GM12891 (cell line): ENCODE measurements at places on chromosomes 13 and 19.
A peak's percentile ranks its signal among the peaks of the same experiment; 100 is the strongest.

DNA sequence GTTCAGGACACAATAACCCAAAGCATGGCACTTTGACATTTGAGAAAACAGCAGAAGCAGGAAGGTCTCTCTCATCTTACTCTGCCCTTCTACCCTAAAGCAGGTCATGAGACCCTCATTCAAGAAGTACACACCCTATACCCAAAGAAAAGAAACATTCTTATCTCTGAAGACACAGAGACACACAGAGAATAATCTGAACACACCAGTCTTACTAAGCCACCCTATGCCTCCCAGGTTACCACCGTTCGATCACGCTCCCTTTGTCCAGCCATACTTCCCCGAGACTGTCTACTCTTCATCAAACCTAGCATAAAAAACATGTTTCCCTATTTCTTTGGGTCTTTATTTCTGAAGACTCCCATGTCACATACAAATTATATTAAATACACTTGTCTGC is 66.5 kb upstream of the ANKRD10 start:
- DNase-seq, result no peak

DNA sequence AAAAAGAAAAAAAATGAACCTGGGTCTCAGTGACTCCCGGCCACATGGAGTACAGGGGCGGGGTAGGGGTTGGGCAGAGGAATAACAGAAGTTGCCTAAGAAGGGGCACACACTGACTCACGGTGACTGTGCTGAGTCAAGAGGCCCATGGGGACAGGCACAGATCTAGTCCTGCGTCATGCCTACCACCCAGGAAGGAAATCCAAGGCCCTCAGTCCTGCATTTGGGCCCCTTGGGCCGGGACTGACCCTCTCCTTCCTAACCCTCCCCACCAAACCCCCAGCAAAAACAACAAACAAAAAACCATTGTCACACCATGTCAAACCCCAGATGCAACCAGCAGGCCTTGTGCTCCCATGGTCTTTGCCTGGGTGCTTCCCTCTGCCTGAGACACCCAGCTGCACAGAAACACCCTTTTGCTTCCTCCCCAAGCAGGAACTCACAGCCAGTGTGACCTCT is 9.6 kb upstream of the NOTCH3 start:
- no peak for DNase-seq

DNA sequence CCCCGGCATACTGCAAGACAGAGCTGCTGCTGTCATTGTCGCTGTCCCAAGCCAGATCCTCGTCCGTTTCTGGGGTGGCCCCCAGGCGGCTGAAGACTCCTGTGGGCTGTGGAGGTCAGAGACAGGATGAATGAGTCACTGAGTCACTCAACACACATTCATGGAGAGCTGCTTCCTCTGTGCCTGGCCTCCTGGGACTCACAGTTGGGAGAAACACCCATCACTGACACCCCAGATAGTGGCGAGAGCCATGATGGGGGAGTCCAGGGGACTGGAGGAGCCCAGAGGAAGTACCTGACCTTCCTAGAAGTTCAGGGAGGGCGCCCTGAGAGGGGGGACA is 26.0 kb downstream of the C19orf47 start:
- no peak for DNase-seq

- no peak for DNase-seq
Observed at GRCh38 chr13:102132777-102133295, 269.0 kb downstream of the FGF14 start.

DNA sequence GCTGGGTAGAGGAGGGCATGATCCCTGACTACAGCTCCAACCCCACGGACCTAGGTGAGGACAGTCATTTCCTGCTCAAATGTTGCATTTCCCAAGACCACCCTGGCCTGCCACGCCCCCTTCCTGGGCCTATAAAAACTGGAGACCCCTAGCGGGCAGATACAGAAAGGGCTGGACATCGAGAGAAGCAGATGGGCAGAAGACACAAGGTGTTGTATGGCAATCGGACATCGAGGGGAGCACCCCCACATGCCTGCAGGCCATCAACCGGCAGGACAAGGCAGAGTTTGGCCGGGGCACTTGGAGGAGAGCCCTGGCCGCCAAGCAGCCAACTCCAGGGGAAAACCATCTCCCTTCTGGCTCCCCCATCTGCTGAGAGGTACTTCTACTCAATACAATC is 746.4 kb downstream of the PCDH9 start:
- no peak for DNase-seq

- DNase-seq, result no peak
Observed at GRCh38 chr19:18299654-18300053, 18.2 kb upstream of the JUND start.

GRCh38 chr13:105363261-105364190 is 1171.9 kb downstream of the EFNB2 start:
- no peak for DNase-seq

DNA sequence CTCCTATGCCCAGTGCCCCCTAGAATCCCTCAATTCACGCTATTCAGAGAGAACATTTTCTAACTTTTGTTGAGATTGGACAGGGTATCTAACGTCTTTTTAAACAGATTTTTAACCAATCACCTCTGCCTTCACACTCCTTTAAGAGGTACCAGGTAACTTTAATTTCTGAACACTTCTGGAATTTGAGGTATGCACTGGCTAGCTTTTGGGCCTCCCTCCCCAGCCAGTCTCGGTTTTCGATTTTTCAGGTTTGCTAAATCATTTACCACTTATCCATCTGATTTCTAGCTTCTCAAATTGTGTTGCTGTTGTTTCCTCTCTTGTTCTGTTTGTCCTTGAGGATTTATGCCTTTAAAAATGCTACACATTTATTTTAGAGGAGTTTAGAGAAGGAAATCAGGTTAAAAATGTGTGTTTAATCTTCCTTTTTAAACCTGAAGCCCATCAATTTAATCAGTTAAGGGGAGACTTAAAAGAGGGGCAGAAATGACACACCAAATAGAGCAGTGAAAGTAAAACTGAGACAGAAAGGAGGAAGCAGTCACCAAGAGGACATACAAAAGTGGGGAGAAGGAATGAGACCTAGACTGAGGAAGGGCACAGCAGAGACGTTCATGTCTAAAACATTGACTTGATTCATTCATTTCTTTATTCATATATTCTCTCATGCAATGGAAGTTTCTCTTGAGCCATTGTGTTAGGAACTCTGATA is 139.6 kb upstream of the HTR2A start:
- DNase-seq, result no peak

GRCh38 chr19:15288146-15288963 is 44.0 kb downstream of the BRD4 start:
- no peak for DNase-seq

- peak; percentile 68 for DNase-seq
Observed at GRCh38 chr19:43618921-43619261, 538 bp downstream of the ZNF428 start.

DNA sequence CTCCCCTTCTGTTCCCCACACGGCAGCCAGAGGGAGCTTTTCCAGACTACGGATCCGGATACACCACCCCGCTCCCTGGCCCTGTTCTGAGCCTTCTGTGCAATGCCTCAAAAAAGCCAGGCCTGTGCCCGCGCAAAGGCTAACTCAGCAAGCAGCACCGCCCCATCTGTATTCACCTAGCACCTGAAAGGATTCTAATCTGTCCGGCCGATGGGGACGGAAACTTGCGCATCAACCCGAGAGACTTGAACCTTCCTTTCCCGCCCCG is 589 bp downstream of the ZBTB45 start:
- DNase-seq, result no peak

DNA sequence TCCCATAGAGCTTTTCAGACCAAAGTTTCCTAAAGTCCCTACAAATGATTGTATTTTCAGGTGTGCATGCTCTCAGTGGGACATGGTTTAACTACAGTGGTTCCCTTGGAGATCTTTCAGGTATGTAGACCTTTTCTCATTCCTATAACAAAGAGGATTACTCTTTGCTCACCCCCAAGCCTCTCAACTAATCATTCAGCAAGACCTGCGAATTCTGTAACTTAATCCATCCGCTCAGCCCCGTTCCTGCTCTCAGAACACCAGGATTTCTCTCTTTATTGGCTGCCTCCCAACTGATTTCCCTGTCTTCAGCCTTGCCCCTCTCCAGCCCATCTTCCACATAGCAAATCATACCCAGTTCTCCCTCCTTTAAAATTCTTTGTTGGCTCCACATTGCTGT is 253.6 kb downstream of the MTUS2 start:
- DNase-seq, result no peak

GRCh38 chr13:67087527-67087926 is 142.6 kb downstream of the PCDH9 start:
- no peak for DNase-seq

- DNase-seq, result no peak
Observed at GRCh38 chr19:33505823-33506222, 15.8 kb downstream of the PEPD start.

- DNase-seq, result peak; percentile 73
Observed at GRCh38 chr19:13588957-13589833, 82.9 kb upstream of the CACNA1A start.

GRCh38 chr19:38942471-38943181 is 11.9 kb downstream of the MRPS12 start:
- no peak for DNase-seq

- peak; percentile 95 for DNase-seq
Observed at GRCh38 chr19:39445196-39446111, at the start of gene SUPT5H. TSS of gene SUPT5H (plus strand) at chr19:39445582. CDS start at chr19:39445891, 309 bp downstream.

- no peak for DNase-seq
Observed at GRCh38 chr13:34869696-34870095, 72.4 kb upstream of the NBEA start.

GRCh38 chr13:53343361-53343744 is 314.7 kb downstream of the OLFM4 start:
- DNase-seq, result no peak

- no peak for DNase-seq
Observed at GRCh38 chr19:459724-460511, 915 bp downstream of the SHC2 start.

DNA sequence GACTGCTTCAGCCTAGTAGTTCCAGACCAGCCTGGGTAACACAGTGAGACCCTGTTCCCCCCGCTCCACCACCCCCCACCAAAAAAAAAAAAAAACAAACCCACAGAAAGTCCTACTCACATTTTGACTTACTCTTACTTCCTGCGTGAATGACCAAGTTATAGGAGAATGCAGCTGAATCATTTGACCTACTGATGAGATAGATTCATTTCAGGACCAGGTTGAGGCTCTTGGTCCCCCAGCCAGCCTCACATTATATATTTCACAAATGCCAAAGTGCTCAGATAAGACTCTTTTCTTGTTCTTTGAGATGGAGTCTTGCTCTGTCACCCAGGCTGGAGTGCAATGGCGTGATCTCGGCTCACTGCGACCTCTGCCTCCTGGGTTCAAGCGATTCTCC is 70.2 kb downstream of the KLF5 start:
- DNase-seq, result no peak

DNA sequence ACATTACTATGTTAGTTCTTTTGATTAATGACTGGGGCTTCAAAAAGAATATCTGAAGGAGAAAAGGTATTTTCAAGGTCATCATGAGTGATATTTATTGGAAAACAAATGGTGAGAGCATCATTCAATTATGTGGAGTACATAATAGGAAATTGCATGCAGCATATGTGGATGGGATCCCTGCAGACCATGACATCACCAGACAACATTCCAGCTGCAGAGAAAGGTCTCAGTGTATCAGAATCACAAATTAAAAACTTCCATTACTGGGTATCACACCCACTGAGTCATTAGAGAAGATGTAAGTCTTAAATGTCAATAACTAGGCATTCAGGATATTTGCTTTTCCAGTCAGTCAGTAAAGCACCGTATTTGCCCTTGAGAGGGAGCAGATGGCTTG is 574.4 kb upstream of the SLC10A2 start:
- DNase-seq, result no peak

DNA sequence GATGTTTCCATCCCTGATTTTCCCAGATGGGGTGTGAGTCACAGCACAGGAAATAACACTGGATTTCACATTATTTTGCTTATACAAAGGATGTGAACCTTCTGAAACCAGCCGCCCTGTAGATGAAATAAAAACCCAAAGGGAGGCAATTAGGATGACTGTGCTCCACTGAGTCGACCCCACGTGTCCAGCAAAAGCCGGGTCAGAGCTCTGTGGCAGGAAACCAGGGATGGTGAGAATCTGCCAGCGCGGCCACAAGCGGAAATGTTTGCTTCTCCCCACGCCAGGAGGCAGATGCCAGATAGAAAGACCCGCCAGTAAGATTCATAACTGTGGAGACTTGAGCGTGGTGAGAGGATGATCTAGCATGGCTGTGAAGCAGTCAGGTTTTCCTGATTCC is 764.4 kb downstream of the LIG4 start:
- DNase-seq, result no peak

DNA sequence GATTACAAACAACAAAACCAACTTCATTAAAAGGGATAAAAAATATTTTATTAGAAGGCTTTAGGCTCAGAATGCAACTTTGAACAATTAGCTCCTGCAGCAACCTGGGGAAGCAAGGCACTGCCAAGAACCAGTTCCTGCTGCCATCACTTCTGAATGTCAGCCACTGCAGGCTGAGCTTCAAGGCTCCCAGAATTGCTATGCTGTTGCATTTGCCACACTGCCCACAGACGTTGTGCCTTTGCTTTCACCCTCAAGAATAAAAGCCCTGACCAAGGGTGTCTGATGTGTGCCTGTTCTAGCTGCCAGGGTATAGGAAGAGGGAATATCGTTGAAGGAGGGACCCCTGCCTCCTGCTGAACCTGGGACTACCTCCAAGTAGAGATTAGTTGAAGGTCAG is 238.4 kb downstream of the ITGBL1 start:
- DNase-seq, result no peak

- DNase-seq, result no peak
Observed at GRCh38 chr13:111491021-111491420, 170.6 kb downstream of the TEX29 start.

- no peak for DNase-seq
Observed at GRCh38 chr19:17997969-17998826, 9.8 kb upstream of the ARRDC2 start.

- DNase-seq, result no peak
Observed at GRCh38 chr13:94028234-94028633, 451.2 kb downstream of the DCT start.

DNA sequence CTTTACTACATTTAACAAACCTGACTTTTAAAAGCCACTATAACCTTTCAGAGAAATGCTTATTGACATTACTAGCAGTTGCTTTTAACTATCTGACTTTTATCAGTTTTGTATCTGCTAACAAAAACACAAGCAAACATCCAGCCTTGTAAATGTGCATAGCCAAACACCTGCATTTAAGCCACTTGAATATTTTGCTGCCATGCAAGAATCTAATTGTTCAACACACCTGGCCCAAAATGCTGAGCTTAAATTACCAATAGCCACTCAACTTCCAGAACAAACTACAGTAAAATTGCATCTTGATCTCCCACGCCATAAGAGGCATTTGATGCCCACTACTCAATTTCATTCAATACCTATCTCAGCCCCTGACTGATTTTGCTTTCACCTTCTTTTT is 9.3 kb downstream of the ZIC5 start:
- DNase-seq, result no peak

GRCh38 chr19:883661-884211 is 9.3 kb downstream of the MED16 start:
- DNase-seq, result no peak

DNA sequence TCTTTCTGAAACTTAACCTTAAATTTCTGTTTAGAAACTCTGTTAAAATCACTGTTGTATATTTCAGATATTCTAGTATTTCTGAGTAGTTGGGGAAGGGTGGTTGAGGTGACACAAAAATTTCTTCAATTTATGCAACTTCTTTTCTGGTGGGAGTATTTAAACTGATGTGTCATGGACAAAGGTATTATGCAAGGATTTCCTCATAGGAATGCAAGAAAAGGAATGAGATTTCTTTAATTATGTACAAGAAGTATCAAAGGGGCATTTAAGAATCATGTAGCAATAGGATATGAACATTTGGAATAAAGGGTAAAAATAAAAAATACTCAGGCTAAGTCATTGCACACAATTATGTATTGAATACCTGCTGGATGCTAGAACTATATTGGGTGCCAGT is 575.8 kb upstream of the KLF12 start:
- no peak for DNase-seq

- no peak for DNase-seq
Observed at GRCh38 chr19:7829166-7829520, 875 bp upstream of the EVI5L start.
